ENCODE measurements at places on chromosomes 16 and 17. TPM values are rescaled to one million over a fixed set of nuclear protein-coding genes. Genes with fewer than 3 reads are reported as not detected.

The CLEC10A gene
- not detected for total RNA-seq

The BEAN1 gene
- not detected for total RNA-seq

The KREMEN2 gene
- not detected for total RNA-seq

The DNAH9 gene
- total RNA-seq, result not detected

The FADS6 gene
- not detected for total RNA-seq

The NKD1 gene
- 0.42 TPM for total RNA-seq

The MMP15 gene
- total RNA-seq, result 1.9 TPM

The KATNIP gene
- 11.2 TPM for total RNA-seq

The C16orf87 gene
- total RNA-seq, result 33.9 TPM

The IRX5 gene
- 6.7 TPM for total RNA-seq

DNA sequence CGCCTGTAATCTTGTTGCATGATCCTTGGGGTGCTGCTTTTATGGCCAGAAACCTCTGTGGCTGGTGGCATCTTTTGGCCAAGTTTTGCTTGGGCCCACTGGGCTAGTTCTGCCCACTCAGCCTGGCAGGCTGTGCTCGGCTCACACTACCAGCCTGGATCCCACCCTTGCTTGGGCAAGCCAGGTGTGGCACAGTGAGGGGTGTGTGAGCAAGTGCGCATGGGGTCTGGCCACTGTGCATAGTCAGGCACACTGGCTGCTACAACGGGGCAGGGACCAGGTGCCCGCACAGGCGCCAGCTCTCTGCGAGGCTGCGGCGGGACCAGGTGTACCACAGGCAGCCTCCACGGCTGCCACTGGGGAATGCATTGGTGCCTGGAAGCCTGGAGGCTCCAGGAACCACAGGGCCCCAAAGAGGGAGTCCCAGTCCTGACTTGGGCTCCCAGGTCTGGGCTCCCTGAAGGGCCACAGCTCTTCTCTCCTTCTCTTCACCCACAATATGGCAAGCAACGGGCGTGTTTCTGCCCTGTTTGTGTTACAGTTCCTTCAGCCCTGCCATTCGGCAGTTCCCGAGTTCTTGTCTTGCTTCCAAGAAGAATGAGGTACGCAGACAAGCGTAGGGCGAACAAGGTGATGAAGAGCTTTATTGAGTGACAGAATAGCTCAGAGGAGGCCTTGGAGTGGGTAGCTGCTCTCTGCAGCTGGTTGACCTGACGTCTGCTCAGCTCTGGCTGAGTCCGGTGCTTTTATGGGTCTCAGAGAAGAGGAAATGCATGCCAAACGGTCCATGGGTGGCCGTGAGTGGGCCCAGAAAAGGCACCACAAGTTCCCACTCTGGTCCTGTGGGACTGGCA lies 26.7 kb upstream of the PRM1 start:
- no peak for DNase-seq

- no peak for DNase-seq
These were observed 4.5 kb upstream of the DDX19B start for GRCh38 chr16:70294385-70295025.

DNA sequence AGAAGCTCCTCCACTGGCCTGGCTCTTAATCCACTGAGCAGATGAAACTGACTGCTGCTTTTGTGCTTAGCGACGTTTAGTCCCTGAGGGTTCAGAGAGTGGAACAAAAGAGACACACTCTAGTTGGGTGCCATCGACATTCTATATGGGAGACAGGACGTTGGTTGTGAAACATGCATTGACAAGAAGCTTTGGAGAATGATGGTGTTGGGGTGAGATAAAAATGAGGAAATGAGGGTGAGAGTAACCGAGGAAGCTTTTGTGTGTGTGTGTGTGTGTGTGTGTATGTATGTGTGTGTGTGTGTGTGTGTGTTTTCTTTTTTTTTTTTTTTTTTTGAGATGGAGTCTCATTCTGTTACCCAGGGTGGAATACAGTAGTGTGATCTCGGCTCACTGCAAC lies 89.5 kb downstream of the ABCC1 start:
- DNase-seq, result no peak

GRCh38 chr17:19317359-19318095 lies 45.0 kb downstream of the B9D1 start:
- peak; percentile 66 for DNase-seq

DNA sequence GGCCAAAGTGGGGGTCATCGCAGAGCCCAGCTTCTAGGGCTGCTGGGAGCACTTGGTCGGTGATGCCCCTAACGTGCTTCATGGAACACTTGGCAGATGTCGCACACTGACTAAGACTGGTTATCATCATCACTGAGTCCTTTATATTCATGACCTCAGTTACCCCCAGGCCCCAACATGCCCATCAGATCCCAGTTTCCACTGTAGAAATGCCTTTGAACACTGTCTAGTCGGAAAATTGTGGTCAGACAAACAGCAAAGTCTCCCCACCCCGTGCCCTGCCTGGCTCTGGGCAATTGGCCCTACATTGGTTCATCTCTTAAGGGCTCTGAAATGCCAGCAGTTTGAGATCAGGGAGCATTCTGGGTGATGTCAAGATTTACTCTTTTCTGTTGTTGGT lies 51.3 kb downstream of the NKD1 start:
- DNase-seq, result no peak

DNA sequence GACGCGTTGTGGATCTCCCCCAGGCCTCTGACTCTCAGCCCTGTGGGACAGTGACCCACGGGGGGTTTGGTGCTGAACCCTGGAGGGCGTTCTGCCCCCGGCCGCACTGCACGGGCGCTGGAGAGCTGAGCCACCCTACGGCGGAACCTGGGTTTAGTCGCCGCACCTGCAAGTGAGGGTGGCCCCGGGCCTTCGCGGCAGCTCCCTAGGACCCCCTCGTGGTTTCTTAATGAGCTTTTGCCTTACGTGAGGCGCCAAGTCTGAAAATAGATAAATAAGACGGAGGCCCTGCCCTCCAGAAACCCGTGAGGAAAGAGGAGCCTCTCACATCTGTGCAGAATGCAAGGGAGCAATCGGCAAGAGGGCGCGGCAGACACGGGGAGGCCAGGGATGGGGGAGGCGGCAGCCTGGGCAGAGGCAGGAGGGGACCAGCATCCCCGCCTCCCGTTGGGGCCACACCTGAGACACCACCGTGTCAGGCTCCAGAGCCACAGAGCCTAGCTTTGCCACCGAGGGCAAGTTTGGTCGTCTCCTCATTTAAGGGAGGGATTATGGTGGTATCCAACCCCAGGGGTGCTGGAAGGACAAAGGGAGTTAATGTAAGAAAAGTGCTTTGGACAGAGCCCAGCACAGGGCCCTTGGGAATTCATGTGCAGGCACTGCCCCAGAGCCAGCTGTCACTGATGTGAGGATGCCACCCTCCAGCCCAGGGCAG lies 153.2 kb upstream of the CHMP6 start:
- no peak for DNase-seq

DNA sequence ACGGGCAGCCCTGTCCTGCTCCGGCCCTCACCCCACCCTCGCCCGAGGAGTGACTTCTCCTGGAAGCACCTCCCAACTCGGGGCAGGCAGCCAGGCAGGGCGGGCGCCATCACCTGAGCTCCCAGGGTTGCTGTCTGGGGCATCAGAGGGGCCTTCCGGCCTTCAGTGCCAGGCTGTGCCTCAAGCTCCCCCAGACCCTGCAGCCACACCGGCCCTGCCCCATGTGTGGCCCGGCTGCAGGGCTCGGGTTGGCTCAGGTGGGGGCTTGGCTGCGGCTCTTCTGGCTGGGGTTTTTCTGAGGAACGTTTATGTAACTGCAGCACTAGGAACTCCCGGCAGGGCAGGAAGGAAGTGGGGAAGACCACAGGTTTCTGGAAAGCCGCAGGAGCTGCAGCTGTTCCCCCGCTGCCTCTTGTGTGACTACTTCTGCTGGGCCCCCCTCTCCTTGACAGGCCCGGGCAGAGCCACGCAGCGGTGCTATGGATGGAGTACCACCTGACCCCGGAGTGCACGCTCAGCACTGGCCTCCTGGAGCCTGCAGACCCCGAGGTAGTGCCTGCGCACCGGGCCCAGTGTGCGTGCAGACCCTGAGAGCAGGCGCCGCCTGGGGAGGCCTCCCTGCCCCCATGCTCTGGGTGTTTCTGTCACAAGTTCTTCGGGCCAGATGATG lies 45.6 kb downstream of the PRMT7 start:
- no peak for DNase-seq

GRCh38 chr17:66331038-66331816 lies 28.8 kb downstream of the PRKCA start:
- no peak for DNase-seq

DNA sequence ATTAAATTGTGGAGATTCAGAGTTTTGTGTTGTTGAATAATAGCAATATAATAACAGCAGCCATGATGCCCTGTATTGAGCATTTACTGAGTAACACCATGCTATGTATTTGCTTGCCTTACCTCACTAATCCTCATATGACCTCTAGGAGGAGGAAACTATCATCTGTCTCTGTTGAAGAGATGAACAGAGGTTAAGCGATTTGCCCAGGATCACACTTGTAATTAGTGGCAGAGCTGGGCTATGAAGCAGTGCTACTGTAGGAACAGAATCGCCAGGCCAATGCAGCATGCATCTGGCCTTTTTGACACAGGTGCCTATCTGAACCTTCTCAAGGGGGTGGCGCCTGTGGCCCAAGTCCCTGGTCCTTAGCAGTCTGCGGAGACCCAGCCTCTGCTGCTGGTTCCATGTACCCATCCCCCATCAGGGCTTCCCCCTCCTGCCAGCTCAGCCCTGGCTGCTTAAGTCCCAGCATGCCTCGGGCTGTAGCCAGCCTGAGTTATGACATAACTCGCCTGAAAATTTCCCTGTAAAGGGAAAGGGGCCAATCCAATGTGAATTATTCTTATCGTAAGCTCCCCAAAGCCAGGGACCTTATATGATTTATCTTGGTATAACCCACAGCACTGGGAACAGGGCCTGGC lies 50.4 kb upstream of the HS3ST2 start:
- DNase-seq, result no peak

DNA sequence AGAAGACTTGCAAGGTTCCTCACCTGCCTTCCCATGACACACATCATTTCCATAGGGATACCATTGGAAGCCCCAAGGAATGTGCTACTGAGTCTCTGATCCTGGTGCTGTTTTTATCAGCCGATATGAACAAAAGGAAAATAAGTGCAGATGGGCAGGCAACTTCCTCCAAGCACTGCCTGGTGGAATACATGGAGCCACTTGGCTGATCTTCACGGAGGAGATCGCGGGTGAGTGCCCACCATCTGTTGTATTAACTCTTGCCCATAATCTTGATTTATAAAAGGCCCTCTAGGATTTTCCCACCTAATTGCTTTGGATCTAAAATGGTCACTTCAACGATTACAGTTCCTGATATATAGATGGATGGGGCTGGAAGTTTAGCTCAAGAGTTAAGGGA lies 24.7 kb upstream of the CDRT15 start:
- DNase-seq, result no peak

DNA sequence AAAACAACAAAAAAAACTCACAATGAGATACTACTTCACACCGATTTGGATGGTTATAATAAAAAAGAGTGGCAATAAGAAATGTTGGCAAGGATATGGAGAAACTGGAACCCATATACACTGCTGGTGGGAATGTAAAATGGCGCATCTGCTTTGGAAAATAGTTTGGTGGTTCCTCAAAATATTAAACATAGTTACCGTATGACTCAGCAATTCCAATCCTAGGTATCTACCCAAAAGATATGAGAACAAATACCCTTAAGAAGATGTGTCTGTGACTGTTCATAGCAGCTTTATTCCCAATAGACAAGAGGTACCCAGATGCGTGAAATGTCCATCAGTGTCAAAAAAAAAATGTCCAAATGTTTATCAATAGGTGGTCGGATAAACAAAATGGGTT lies 7.2 kb downstream of the CPPED1 start:
- DNase-seq, result no peak

DNA sequence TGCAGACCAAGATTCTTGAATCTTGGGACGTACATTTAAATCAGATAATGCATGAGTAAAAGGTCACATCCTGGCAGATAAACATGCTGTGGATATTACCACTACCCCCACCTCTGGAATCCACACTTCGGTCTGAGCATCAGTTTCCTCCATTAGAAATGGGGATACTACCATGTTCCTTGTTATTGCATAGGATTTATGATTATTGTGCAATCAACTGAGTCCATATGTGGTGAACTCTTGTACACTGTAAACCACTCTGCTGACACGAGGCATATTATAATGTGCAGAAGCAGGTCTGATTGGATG lies 108.7 kb downstream of the VAT1L start:
- no peak for DNase-seq

GRCh38 chr16:24123275-24123674 lies 132.9 kb upstream of the CACNG3 start:
- DNase-seq, result no peak

DNA sequence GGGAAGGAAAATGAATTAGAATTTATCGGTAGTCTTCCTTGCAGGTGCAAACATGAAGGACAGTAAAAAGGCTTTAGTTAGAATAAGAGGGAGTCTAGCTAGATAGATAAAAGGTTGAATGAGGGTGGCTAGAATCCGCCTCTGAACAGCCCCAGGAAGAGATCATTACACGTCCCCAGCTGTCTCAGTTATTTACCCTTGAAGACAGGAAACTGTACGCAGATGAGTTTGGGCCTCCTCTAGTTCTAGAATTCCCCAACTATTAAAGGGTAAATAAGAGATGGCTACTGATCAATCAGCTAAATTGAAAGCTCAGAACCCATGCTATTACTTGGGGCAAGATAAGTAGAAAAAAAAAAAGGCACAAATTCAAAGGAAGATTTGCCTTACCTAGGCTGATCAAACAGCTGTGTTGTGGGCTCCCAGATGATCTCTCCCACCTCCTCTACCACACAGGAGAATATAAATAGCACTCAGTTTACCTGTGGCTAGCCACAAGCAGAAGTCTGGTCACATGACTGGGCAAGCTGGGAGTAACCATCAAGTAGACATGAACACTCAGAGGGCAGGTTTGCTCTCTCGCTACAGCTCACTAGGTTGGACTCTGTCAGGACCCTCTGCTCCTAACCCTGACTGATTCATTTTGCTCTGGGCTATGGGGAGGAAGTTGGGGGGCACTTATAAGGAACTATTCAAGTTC lies 17.0 kb downstream of the FAM117A start:
- no peak for DNase-seq

- DNase-seq, result no peak
These were observed 31.7 kb upstream of the CDH11 start for GRCh38 chr16:65153365-65154105.

GRCh38 chr17:54948380-54948779 lies 20.1 kb downstream of the COX11 start:
- DNase-seq, result peak; percentile 92

- no peak for DNase-seq
These were observed 34.0 kb downstream of the HS3ST3B1 start for GRCh38 chr17:14334919-14335318.

DNA sequence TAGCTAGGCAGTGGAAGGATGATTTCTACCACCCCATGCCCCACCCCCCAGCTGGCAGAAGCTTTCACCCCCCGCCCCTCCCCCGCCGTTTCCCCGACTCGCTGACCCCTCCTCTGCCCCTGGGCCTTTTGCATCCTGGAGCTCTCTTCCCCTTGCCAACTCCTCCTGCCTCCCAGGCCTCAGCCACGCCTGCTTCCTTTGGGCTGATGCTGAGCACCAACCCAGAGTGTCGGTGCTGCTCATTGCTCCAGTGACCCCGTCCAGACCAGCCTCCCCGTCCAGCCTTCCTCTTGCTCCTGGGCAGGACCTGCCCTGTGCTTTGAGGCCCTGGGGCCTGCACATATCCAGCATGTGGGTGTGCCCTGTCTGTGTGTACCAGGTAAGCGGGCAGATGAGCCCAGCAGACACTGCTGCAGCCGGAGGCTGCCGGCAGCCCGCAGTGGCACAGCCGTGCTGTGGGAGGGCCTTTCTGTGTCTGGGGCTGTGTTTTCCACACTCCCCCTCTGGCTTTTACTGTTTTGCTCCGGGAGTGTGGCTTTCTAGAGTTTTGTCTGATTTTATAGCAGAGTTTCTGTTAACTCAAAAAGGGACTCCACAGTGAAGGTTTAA lies 72.9 kb downstream of the JPH3 start:
- DNase-seq, result no peak

Data from SJSA1 (cell line).